ENCODE measurements at places on chromosomes 11 and 22.

- no peak for DNase-seq
These were observed 11.8 kb downstream of the CASP4 start for GRCh38 chr11:104956528-104956927.

GRCh38 chr11:17293311-17293710 is 16.8 kb downstream of the NUCB2 start:
- DNase-seq, result no peak

DNA sequence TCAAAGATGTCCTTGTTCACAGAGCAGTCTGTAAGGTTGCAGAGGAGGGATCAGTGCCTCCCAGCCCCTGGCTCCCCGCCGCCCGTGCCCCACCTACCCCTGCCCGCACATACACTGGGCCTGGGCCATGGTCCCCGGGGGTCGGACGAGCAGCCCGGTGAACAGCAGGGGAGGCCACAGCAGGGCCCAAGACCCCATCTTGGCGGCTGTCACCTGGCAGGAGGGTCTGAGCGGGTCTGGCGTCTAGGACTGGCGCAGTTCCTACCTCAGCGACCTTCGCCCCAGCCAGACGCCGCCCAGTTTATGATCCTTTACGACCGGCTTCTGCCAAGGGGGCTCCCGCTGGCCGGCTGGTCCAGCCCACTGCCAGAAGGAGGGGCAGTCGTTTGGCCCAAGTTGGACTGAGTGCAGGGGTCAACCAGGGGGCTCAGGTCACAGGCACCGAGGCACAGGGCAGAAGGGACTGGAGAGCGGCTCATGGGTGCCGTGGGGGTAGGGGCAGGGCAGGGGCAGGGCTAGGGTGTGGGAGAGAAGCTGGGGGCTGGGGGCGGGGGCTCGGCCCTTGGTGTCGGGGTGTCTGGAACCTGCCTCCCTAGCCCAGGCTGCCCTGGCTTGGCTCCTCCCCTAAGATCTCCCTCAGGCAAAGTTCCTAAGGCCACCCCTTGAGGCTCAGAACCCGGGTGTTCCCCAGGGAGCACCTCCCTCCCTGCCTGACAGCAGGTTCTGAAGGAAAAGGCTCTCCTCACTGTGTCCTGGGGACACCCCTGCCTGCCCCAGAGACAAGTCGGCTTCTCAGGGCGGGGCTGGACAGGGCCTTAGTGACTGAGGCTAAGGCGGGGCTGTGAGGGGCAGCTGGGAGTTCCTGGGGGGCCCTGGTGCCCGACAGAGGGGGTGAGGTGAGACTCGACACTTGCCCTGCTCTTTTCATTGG is at the start of gene CDHR5:
TSS of gene CDHR5 (minus strand) at position 251 of the 931 bp plus-strand sequence. CDS start at position 198, 53 bp downstream.
- DNase-seq, result no peak

DNA sequence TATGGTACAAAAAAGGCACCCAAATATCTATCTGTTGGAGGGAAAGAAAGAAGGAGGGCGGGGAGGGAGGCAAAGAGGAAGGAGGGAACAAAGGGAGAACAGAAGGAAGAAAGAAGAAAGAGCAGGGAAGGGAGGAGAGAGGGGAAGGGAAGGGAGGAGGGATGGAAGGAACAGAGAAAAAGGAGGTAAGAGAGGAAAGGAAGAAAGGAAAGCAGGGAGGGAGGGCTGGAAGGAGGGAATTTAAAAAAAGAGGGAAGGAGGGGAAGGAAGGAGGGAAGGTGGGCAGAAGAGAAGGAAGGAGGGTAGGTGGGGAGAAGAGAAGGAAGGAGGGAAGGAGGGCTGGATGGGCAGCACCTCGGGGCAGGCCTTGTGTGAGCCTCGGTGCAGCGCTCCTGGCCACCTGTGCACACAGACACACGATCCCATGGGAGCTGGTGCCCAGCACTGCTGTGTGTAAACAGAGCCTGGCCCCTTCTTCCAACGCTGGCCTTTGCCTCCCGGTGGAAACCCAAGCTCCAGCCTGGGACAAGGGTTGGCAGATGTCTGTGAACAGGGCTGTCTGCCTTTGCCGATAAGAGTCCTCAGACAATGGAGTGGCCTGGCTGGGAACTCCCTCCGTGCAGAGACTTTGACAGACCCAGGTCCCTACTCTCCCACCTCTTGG is 23.2 kb downstream of the SMIM38 start:
- no peak for DNase-seq

GRCh38 chr11:106670069-106670468 is 348.2 kb downstream of the GUCY1A2 start:
- no peak for DNase-seq

DNA sequence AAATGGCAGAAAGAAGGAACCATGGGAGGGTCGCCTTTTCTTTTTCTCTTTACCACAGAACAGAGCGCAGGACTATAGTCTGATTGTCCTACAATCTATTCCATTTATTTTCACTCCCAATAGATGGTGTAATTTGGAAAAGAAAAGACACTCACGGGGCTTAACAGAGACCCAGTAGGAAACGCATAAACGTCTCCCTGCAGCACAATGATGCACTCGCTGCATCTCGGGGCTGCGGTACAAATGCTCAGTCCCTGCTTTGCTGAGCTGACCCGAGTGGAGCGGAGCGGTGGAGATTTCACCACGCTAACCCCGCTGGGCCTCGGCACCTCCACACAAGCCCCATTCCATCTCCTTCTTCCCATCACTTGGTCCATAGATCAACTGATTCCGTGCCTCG is 1.5 kb downstream of the FEZ1 start:
- DNase-seq, result no peak

DNA sequence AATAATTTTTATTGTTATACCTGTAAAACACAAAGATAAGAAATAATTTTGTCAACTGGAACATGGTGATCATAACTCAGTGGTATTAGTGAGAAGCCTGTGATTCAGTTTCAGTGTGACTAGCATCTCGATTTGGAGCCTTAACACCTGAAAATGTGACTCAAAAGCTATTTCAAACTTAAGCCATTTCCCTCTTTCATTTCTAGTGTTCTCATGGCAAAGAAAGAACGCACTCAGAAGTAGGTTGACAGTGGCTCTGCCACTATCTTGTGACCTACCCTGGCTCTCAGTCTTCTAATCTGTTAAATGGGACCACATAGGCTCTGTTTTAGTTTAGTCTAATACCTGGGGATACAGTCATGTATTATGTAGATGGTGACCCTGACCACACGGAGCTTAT is 62.7 kb downstream of the ISX start:
- no peak for DNase-seq

DNA sequence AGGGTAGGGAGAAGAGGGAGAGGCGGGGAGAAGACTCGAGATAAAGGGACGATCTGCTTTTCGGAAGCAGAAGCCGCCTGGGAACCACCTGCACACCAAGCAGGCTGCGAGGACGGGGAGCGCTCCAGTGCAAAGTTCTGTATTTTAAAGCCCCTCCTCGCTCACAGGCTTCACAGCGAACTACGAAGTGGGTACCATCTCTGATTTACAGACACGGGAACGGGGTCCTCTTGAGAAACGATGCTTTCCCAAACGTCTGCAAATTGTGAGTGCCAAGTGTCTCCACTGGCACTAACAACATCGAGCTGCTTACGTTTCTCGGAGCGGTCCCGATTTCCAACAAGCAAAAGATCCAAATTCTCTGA is 700 bp upstream of the STX3 start:
- DNase-seq, result no peak

GRCh38 chr11:105573091-105573490 is 36.8 kb upstream of the GRIA4 start:
- no peak for DNase-seq

- no peak for DNase-seq
These were observed 95.6 kb downstream of the AMBRA1 start for GRCh38 chr11:46498179-46498578.

DNA sequence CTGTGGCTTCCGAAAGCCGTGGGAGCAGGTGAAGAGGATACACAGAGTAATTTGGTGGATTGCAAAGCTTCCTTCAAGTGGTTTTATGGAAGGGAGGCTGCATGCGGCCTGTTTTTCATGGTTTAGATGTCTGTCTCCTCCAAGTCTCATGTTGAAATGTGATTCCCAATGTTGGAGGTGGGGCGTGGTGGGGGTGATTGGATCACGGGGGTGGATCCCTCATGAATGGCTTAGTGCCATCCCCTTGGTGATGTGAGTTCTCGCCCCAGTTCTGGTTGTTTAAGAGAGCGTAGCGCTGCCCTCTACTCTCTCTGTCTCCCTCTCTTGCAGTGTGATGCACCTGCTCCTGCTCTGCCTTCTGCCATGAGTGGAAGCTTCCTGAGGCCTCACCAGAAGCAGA is 247.8 kb upstream of the B3GAT1 start:
- no peak for DNase-seq

DNA sequence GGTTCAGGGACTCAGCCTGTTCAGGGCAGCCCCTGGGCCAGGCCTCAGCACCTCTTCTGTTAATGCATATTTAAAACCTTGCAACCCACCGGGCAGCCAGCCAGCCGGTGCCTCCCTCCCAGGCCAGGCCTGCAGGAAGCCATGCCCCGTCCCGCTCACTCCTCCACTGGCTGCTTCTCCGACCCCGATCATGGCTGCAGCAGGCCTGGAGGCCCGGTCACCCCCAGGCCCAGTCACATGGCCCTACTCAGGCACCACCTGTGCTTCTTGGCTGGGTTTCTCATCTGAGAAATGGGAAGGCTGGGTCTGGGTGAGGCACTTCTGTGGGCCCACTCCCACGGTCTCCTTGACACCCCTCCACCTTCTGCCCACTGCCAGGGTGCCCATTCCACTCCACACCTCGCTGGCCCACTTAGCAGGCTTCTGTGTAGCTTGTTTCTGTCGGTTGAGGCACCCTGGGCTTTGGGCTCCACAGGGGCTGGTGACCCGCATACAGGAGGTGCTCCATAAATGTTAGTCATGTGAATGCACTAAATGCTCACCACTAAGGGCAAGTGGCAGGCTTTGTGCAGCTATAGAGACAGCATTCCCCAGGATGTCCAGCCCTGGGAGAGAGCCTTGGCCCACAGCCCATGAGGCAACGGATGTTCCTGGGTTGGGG is 11.4 kb downstream of the RTN4R start:
- no peak for DNase-seq

DNA sequence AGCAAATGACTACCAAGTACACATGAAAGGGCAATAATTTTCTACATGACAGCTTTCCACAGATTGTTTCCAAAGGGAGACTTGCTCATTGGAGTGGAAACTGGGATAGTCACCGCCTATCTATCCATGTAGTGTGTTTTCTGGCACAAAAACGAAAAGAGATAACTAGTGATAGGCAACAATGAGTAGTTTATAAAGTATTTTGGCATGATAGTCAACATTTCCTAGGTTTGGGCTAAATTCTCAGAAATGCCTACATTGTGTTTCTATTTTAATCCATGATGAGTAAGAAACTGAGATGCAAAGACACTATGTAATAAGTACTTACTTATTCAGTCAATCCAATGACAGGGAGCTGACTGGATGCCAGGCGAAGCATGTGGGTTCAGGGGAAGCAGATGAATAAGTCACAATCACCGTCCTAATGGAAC is 1129.1 kb downstream of the DLG2 start:
- DNase-seq, result peak; percentile 5

GRCh38 chr22:37734964-37735451 is 38.2 kb downstream of the TRIOBP start:
- no peak for DNase-seq

DNA sequence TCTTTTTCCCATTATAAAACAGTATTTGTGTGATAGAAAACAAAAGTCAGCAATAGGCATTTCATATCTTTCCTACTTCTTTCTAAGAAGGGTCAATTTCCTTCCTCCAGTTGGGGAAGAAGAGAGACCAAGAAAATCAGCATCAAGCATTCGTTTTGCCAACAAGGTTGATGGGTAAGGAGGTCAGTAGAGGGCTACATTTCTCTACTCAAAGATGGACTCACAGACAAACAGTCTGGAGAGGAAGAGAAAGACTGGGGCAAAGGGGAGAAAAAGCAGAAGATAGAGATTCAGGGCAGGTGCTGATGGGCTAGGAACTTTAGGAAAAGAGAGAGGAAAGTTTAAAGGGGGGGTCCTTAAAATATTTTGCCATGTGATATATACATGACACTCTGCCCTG is 8.6 kb upstream of the MTNR1B start:
- no peak for DNase-seq

- DNase-seq, result no peak
These were observed 58.8 kb downstream of the PDGFD start for GRCh38 chr11:104105155-104105554.

DNA sequence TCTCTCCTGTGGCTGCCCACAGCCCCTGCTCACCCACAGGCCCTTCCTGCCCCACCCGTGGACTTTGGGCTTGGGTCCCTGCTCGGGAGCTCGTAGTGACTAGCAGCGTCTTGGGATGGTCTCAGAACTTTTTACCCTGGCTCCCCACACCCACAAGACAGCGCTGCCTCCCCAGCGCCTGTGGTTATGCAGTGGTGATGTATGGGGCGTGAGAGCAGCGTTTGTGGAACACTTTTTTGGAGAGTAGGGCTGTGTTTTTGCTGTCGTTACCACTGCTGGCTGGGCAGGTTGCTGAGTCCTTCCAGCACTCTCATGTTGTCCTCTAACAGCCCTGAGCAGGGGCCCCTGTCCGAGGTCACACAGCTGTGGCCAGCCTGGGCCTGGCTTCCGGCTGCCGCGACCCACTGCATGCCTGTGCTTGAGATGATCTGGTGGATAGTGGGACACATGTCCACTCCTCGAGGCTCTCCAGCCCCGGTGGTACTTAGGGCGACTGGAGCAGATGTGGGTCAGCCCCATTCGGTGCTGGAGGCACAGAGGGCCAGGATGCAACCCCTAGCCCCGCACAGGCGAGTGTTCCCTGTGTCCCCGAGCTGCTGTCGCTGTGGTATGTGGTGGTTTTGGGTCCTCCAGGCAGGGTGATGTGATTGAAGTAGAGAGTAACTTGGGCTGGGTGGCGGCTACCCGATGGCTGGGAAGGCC is 7.1 kb upstream of the GRAMD4 start:
- DNase-seq, result no peak

Data from fibroblast of the conjunctiva (primary cell).